SHP77 (cell line): ENCODE measurements at places on chromosomes 6 and 20.

- DNase-seq = no peak
Measured at GRCh38 chr6:69378326-69378725, 418.5 kb downstream of the LMBRD1 start.

GRCh38 chr6:142953373-142954273 is 8.6 kb upstream of the HIVEP2 start:
- DNase-seq = no peak

DNA sequence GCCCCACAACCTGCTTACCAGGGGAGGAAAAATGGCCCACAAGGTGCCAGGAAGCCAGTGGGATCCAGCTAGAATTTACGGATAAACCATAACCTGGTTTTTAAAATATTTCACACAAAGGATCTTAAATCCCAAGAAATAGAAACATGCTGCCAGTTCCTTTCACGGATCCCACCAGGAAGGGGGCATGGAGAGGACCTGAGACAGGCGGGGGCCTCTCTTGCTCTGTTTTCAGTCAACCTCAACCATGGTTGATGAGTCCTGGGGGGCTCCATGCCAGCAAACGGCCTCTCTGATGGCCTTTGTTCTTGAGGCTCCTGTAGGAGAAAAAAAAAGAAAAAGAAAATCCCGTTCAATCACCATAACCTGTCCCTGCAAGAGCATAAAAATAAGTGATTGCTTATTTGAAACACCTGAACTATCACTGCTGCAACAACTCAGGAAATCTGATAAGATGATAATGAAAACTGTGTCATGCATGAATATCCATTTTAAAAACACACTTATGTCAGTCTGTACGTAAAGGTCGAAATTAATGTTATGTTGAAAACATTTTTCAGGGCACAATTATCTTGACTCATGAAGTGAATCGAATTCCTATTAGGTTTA is 125.8 kb upstream of the CST7 start:
- no peak for DNase-seq

DNA sequence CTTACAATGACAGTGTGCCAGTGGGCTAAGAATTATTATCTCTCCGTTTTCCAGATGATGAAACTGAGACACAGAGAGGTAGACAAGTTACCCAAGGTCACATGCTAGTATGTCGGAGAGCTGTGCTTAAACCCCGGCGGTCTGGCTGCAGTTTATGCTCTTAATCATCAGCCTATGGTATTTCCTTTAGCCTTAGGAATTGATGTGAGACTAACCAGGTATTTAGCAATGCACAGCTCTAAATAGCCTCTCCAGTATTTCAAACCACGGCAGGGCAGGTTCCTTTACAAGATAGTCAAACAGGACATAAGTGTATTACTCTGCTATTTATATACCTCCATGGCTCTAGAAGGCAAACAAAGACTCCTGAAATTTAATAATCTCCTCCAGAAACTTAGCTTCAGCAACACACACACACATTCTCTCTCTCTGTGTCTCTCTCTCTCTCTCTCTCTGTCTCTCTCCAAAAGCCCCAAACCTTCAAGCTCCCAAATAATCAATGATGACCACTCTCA is 142.0 kb upstream of the ZNF217 start:
- no peak for DNase-seq

GRCh38 chr20:22532598-22532997 is 51.8 kb downstream of the FOXA2 start:
- no peak for DNase-seq

- no peak for DNase-seq
Measured at GRCh38 chr6:87788141-87788540, 86.1 kb upstream of the AKIRIN2 start.

DNA sequence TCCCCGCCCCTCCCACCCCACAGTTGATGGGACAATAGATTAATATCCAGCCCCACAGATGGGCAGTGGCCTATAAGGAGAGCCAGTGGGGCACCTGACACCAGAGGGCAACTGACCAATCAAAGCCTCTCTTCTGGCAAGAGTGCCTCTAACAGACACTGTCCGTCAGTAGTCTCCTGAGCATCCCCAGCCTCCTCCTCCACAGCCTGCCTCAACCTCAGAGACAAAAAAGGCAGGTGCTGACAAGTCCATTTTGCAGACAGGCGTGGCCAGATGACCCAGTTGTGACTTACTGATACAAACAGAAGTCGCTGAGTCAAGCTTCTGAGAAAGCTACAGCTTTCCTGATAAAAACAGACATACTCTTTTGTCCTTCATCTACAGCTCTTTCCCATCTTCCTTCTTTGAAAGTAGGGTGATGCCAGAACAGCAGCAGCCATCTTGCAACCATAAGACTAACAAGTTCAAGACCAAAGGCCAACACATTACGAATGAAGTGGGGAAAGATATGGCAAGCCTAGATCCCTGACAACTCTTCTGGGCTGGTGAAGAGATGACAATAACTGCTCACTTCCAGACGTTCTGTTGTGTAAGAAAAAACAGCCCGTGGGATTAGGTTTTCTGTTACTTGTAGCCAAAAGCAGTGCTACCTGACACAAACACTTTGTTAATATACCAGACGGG is 12.3 kb downstream of the PPIL1 start:
- no peak for DNase-seq

- no peak for DNase-seq
Measured at GRCh38 chr20:51286758-51287157, 255.8 kb downstream of the NFATC2 start.

GRCh38 chr20:24531631-24532419 is 62.4 kb downstream of the SYNDIG1 start:
- DNase-seq = no peak

GRCh38 chr20:51003753-51004152 is 19.2 kb downstream of the KCNG1 start:
- no peak for DNase-seq

GRCh38 chr6:97677626-97678025 is 394.6 kb upstream of the MMS22L start:
- DNase-seq = no peak
